ENCODE measurements at places on chromosomes 3 and 15.

DNA sequence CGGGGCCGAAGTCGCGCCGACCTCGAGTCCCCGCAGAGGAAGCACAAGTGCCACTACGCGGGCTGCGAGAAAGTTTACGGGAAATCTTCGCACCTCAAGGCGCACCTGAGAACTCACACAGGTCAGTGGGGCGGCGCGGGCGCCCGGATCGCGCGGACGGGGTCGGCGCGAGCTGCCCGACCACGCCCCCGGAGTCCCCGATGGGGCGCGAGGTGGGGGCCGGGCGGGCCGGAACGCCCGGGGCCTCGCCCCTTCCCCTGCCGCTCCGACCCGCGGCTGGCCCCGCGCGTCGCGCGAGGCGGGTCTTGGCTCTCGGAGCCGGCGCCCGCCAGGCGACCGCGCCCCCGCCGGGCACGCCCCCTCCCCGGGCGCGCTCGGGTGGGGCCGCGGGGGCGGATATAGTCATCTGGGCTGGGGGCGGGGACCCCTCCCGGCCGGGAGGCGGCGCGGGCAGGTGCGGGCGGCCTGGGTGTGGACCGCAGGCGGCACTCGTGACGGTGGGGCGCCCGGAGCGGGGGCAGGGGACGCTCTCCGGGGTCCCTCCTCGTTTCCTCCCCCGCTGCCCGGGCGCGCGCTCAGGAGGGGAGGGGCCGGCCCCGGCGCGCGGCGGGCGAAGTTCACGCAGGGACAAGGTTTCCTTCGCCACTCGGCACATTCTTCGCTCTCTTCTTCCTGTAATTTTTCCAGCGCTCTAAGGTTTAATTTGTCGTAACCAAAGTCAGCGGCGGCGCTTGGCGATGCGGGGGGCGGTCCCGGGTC, 1.2 kb downstream of the KLF13 start:
- DNase-seq: peak; percentile 52

DNA sequence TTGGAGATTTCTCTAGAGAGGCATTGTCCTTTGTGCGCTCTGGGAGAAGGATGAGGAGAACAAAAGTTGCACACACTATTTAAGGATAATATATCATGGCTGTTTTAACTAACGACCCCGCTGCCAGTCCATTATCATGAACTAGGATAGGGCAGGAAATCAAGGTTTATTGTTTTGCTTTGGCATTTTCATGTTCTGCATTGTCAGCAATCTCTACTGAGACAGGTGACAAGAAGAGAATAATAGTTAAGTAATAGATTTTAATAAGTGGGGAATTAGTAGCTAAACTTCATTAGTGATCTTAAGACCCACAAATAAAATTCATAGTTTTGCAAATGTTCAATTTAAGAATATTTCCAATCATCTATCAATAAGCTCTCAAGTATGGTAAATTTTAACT, 20.6 kb upstream of the GMNC start:
- DNase-seq: no peak

GRCh38 chr3:152193673-152194267, 75.0 kb upstream of the MBNL1 start:
- no peak for DNase-seq

DNA sequence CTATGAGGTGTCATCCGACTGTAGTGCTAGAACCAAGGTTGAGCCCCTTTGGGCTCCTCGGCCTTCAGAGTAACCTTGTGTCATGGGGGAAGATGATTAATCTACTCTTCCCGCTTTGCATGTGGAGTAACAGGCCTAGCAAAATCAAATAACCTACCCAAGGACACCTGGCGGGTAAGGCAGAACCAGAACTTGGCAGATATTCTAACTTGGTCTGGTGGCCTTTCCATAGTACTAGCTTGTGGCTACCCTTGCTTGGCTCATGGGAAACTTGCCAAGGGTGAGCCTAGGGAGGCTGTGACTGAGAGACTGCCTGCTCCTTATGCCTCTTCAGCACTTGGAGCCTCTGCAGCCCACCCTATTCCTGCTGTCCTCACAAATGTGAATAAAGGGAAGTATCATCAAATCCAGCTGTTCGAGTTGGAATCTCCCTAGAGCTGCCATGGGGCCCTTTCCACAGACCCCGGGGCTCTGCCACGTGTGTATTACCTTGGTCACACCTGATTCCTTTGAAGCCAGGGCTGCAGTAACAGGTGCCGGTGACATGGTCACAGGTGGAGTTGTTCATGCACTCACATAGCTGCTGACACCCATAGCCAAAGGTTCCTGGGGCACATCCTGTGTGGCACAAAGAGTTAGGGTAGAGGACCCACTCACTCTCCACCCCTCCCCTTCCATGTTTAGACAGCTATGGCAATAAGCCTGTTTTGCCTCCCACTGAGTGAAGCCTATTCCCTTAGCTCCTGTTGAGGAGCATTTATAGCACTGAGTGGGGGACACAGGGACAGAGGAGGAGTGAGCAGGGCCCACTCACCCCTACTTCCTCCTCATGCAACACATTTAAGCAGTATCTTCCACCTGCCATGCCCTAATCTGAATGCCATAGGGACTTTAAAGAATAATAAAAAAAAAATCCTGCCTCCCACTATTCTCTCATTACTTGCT, 46.0 kb downstream of the RAB11A start:
- DNase-seq: no peak

GRCh38 chr3:3778641-3779270, 20.5 kb upstream of the LRRN1 start:
- DNase-seq: no peak

DNA sequence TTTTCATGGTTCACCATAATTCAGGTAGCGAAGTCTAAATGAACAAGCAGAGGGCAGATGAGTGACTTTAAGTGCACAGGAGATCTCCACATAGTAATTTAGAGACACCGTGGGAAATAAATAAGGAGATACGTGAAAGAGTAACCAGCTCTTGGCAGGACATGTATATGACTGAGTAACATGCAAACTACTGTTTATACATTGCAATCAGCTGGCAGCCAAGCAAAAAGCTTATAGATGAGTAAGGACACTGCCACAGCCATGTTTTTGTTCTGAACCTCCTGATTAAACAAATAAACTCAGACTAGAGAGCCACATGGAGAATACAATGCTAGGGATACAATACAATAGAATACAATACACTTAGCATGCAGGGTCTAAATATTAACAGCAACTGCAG, 252.4 kb downstream of the FHIT start:
- no peak for DNase-seq

Data from activated T-helper 1 cell treated with anti-CD3 and anti-CD28 coated beads, Interleukin-2, amount 50 U/mL, for 16 hours (primary cell).